ENCODE measurements at places on chromosomes 12 and 14. TPM values are rescaled to one million over a fixed set of nuclear protein-coding genes. Genes with fewer than 3 reads are reported as not detected.

DNA sequence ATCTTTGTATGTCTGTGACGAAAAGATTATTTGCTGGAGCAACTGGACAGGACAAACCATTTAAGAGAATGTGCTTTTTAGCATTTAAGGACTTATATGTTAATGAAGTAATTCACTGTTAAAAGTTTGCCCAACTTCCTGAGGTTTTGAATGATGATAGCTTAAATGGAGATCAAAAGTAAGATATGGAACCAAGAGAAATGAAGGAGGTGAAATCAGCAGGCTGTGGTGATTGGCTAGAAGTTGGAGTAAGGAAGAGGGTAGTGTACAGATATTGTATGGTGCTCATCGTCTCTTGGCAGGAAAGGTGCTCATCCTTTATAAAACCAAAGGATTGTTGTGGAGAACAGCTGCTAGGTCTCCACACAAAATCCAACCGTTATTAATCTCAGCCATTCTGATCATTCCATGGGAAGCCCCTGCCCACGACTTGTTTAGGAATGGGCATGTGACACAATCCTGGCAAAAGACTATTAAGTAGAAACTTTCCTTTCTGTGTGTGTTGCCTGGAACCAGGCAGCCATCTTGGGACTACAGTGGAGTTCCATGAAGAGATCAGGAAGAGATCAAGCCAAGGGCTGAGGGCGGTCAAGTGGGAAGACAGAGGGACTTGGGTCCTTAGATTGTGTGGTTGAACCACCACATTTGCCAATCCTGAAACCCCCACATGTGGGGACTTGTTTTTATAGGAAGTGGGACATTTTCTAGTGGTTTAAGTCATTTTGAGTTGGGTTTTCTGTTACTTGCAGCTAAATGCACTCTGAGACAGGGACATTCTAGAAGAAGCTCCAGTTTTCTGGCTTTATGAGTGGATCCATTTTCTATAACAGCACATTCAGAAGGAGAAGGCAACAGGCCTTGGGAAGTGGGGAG, 56.8 kb upstream of the CHST11 start:
- no peaks in the 10 kb centered on the region for H3K36me3 ChIP-seq
- H3K27ac ChIP-seq = no peak overlapping the region
- H3K27me3 ChIP-seq = no peaks in the 10 kb centered on the region
- no peak overlapping the region for H3K4me3 ChIP-seq
- H3K4me1 ChIP-seq = no peaks in the 10 kb centered on the region
- DNase-seq = no peak

GRCh38 chr12:57048423-57049118, 1.4 kb downstream of the MYO1A start:
- DNase-seq = no peak
- no peak overlapping the region for H3K4me3 ChIP-seq
- H3K4me1 ChIP-seq = peaks cover 13% of the 10 kb centered on the region
- no peaks in the 10 kb centered on the region for H3K27me3 ChIP-seq

DNA sequence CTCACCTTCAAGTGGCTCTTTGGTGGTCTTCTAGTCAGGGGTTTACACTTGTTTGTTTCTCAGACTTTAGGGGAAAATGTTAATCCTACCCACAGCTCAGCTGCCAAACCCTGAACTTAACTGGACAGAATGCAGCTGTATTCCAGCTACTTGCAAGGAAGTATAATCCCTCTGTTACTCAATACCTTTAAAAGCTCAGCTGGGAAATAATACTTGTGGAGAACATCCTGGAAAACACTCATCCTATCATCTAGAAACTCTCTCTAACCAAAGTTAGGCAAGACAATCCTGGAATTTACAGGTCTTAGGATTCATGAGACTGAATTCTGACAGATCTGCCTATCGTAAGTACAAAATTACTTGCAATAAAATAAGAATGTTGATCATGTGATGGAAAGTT, 404.1 kb downstream of the ADAMTS20 start:
- H3K4me1 ChIP-seq = no peaks in the 10 kb centered on the region
- H3K27me3 ChIP-seq = no peaks in the 10 kb centered on the region
- H3K36me3 ChIP-seq = no peaks in the 10 kb centered on the region
- DNase-seq = no peak

DNA sequence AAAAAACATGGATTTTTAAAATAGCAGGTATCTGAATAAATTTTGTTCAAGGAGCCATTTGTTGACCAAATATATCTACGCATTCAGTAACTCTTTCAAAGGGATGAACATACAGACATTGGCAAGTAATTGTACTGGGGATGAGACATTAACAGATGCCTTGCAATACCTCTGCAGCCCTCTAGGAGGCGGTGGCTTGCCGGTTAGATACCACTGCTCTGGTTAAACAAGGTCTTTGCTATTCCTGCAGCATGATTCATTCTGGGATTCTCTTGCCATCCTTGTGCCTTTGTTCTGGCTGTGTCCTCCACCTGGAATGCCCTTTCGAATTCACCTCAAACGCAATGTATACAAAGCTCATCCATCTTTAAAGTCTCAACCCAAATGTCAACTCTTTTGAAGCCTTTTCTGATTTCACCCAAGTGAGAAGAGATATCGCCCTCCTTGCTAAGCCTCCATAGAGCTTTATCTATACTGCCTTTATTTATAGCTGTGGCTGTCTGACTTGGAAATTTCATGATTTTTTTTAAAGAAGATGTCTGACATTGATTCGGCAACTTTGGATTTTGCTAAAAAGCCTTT, 131.0 kb upstream of the SRRM4 start:
- no peaks in the 10 kb centered on the region for H3K36me3 ChIP-seq
- H3K4me1 ChIP-seq = no peaks in the 10 kb centered on the region
- H3K27ac ChIP-seq = no peak overlapping the region
- no peak overlapping the region for H3K4me3 ChIP-seq

- no peak overlapping the region for H3K4me3 ChIP-seq
- H3K27me3 ChIP-seq = no peaks in the 10 kb centered on the region
- no peaks in the 10 kb centered on the region for H3K4me1 ChIP-seq
- no peaks in the 10 kb centered on the region for H3K36me3 ChIP-seq
These were observed 268.7 kb upstream of the TBX3 start for GRCh38 chr12:114952573-114953271.

- H3K27me3 ChIP-seq = no peaks in the 10 kb centered on the region
- no peak overlapping the region for H3K4me3 ChIP-seq
- H3K27ac ChIP-seq = no peak overlapping the region
- no peaks in the 10 kb centered on the region for H3K4me1 ChIP-seq
- H3K36me3 ChIP-seq = no peaks in the 10 kb centered on the region
These were observed 353.9 kb upstream of the TBX3 start for GRCh38 chr12:115037830-115038229.

- H3K36me3 ChIP-seq = no peaks in the 10 kb centered on the region
- H3K4me1 ChIP-seq = no peaks in the 10 kb centered on the region
- no peak for DNase-seq
- H3K4me3 ChIP-seq = no peak overlapping the region
- no peak overlapping the region for H3K27ac ChIP-seq
These were observed 176.3 kb downstream of the C12orf75 start for GRCh38 chr12:105506678-105507310.

DNA sequence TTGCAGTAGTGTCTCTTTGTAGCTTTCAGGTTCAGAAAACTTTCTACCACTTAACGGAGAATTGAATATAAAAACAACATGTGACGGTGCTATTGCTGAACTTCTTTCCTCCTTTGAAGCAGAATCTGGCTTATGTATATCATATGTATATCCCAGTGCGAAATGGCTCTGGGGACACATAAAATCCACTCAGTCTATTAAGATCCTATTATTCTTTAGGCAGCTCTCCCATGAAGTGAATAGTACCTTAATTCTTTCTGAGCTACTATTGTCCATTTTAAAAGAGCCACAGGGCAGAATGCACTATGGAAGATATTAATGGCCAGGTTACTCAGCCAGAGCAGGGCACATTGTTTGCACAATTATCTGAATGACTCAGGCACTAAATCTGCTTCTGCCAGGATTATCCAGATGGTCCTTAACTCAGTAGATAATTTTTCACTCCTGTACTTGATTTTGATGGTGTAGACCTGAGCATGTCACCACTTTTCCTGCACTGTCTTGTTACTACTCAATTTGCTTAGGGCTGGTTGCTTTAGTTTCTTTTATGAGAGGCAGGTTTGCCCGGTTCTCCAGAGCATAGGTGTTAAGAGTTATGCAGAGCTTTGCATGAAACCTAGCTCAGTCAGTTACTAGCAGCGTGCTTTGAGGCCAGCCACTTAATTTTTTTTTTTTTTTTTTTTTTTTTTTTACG, 5.5 kb downstream of the CNTN1 start:
- H3K4me3 ChIP-seq = no peak overlapping the region
- no peak overlapping the region for H3K27ac ChIP-seq
- H3K27me3 ChIP-seq = no peaks in the 10 kb centered on the region
- H3K36me3 ChIP-seq = no peaks in the 10 kb centered on the region
- no peak for DNase-seq

DNA sequence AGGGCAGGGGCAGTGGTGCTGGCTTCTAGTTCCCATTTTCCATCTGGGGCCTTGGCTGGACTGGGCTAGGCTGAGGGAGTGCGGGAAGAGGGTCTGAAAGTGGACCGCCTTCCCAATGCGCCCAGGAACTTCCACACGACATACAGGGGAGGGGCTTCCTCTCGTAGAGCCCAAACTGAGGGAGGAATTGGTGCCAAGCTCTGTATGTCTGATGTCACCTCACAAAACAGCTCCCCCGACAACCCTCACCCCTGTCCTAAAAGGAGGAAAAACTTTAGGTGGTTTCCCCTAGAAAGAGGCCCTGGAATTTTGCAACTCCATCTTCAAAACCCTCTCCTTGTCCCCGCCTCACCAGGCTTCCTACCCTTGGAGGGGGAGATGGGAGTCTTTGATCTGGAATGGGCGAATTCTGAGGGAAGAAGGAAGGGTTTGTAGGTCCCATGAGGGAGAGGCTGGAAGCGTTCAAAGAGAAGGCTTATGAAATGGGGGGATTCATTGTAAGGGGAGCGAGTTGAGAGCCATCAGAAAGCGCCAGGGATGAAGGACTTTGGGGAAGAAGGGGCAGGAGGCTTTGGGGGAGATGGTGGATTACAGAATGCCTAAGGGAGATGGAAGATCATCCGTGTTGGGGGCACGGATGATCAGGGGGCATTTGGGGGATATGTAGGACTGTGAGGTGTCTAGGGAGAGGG, 844 bp downstream of the GLTP start:
- peak overlapping the region; percentile 79 for H3K4me3 ChIP-seq
- peak overlapping the region; percentile 74 for H3K27ac ChIP-seq
- no peaks in the 10 kb centered on the region for H3K27me3 ChIP-seq
- no peaks in the 10 kb centered on the region for H3K36me3 ChIP-seq
- peaks cover 28% of the 10 kb centered on the region for H3K4me1 ChIP-seq

- no peak overlapping the region for H3K4me3 ChIP-seq
- H3K36me3 ChIP-seq = no peaks in the 10 kb centered on the region
- H3K27ac ChIP-seq = peak overlapping the region; percentile 78
These were observed 200.3 kb upstream of the PLEKHG7 start for GRCh38 chr12:92502417-92503028.

DNA sequence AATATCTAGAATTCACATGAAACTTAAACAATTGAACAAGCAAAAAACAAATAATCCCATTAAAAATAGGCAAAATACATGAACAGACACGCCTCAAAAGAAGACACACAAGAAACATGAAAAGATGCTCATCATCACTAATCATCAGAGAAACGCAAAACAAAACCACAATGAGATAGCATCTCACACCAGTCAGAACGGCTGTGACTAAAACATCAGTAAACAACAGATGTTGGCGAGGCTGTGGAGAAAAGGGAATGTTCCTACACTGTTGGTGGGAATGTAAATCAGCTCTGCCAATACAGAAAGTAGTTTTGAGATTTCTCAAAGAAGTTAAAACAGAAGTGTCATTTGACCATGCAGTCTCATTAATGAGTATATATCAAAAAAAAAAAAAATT, 121.3 kb downstream of the PTPRO start:
- no peak overlapping the region for H3K4me3 ChIP-seq
- H3K27ac ChIP-seq = no peak overlapping the region
- H3K27me3 ChIP-seq = no peaks in the 10 kb centered on the region
- no peak for DNase-seq
- H3K36me3 ChIP-seq = no peaks in the 10 kb centered on the region

DNA sequence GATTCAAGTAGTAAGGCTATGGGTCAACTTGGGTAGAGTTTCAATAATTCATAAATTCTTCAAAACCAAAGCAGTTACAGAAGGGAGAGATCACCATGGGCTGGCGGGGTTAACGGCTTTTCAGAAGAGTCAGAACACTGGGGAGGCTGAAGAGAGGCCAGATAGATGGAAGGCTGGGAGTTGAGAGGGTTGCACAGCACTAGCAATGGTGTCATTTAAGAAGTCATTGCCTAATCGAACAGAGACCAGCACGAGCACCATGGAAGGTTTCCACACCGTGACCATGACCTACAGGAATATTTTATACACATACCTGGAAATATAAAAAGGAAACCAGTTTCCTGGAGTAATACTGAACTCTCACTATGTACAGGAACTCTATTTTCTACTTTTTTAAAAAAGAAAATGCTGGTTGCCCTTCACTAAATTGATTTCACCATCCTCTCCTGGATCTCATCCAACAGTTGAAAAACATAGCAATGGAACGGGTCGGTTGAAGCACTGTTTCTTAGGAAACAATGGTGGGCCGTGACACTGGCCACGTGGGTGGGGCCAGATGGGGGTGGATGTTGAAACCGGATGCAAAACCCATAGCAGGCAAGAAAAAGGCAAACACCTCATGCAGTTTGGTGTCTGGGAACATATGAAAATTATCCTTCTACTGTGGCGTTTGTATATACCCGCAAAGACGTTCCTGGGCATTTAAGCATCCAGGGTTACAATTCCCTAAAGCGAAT, 38.0 kb upstream of the RIN3 start:
- H3K4me1 ChIP-seq = peaks cover 11% of the 10 kb centered on the region
- H3K27ac ChIP-seq = peak overlapping the region; percentile 35
- DNase-seq = peak; percentile 84
- no peaks in the 10 kb centered on the region for H3K27me3 ChIP-seq
- H3K4me3 ChIP-seq = no peak overlapping the region

- DNase-seq = peak; percentile 32
- peaks cover 13% of the 10 kb centered on the region for H3K36me3 ChIP-seq
- no peaks in the 10 kb centered on the region for H3K27me3 ChIP-seq
- H3K27ac ChIP-seq = no peak overlapping the region
- no peak overlapping the region for H3K4me3 ChIP-seq
These were observed 14.5 kb upstream of the TFCP2 start for GRCh38 chr12:51187370-51187987.

GRCh38 chr14:105187116-105187515, 6.0 kb upstream of the NUDT14 start:
- H3K27me3 ChIP-seq = peaks cover 11% of the 10 kb centered on the region
- no peak overlapping the region for H3K4me3 ChIP-seq
- H3K4me1 ChIP-seq = no peaks in the 10 kb centered on the region
- H3K27ac ChIP-seq = no peak overlapping the region
- H3K36me3 ChIP-seq = no peaks in the 10 kb centered on the region

DNA sequence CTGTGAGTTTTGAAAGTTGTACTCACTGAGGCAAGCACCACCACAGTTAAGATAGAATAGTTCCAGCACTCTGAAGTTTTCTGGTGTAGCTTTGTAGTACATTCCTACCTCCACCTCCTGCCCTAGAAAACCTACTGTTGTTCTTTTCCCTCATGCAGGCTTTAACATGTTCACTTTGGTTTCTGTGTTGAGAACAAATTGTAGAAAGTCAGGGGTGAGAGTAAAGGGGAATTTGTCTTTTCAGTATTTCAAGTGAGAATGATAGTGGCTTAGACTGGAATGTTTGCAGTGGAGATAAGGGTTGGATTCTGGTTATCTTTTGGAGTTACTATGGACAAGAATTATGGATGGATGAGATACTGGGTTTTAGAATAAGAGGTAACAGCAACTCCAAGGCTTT, 67.2 kb downstream of the AEBP2 start:
- H3K4me3 ChIP-seq = no peak overlapping the region
- H3K36me3 ChIP-seq = no peaks in the 10 kb centered on the region
- H3K27ac ChIP-seq = no peak overlapping the region
- H3K27me3 ChIP-seq = no peaks in the 10 kb centered on the region
- peaks cover 9% of the 10 kb centered on the region for H3K4me1 ChIP-seq

The B4GALNT3 gene
- under 0.01 TPM for total RNA-seq

The CCDC175 gene
- not detected for total RNA-seq

The KRAS gene
- total RNA-seq = 21.0 TPM

The SNAPC1 gene
- 6.4 TPM for total RNA-seq
